Skeletal muscle cell (primary cell): ENCODE measurements at places on chromosomes 6 and 20.

DNA sequence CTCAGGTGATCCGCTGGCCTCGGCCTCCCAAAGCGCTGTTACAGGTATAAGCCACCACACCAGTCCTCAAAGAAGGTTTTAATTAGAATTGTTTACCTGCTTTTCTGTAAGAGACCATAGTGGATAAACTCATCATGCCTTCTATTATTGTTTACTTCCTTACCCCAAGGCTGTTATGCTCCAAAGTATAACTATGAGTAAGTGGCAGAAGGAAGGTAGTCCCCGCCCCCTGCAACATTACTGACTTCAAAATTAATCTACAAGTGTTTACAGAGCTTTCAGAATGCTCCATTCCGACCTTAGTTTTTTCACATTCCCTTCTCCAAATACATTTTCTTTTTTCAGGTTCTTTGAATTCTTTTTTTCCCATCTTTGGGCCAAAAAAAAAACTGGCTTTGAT is 480.5 kb upstream of the NOX3 start:
- no peak for DNase-seq

DNA sequence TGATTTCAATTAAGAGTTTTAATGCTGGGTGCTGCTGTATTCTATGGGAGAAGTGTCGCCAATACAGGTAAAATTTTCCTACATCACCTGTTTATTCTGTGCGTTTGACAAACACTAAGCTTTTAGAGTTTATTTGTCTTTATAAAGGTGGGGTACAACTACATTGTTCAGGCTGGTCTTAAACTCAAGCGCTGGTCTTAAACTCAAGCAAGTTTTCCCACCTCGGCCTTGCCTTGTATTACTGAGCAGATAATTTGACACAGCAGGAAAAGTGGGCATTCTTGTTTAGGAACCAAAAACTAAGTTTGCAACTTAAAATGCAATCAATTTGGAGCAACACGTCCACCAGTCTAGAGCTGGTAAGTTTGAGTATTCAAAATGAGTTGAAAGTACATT is 112.9 kb upstream of the BTN3A2 start:
- DNase-seq = no peak

DNA sequence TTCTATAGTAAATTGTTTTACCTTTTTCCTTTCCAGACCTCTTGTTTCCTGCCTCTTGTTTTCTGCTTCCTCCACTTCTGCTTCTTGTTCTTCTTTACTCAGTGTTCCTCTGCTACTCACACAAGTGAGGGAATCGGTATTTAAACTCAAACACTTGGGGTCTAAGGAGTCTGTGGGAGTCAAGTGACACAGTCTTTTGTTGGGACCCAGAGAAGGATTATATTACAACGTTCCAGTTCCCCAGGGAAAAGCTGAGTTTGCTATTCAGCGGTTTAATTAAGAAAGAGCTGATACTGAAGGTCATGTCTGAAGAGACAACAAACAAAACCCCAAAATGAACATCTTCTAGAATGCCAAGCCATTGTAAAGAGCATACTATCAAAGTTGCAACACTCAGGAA is 107.8 kb upstream of the CITED2 start:
- no peak for DNase-seq

- no peak for DNase-seq
These were observed 100.1 kb downstream of the ASXL1 start for GRCh38 chr20:32458061-32458836.

DNA sequence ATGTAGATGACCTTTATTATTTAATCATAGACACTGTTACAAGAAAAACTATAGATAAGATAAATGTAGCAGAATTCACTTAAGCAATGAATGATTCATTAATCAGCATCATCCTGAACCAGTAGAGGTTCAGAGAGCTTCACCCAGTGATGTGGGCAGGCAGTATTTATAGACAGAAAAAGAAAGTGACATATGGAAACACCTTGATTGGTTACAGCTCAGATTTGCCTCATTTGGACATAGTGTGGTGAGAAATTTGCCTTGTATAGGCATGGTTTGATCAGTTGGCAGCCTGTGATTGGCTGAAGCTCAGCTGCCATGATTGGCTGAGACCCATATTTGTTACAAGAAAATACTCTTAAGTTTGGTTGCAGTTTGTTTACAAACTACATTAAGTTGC is 4.6 kb downstream of the C6orf58 start:
- no peak for DNase-seq

- DNase-seq = no peak
These were observed 6.0 kb downstream of the RGS17 start for GRCh38 chr6:153125032-153125431.

GRCh38 chr6:75113446-75113845 is 92.4 kb downstream of the COL12A1 start:
- DNase-seq = no peak

DNA sequence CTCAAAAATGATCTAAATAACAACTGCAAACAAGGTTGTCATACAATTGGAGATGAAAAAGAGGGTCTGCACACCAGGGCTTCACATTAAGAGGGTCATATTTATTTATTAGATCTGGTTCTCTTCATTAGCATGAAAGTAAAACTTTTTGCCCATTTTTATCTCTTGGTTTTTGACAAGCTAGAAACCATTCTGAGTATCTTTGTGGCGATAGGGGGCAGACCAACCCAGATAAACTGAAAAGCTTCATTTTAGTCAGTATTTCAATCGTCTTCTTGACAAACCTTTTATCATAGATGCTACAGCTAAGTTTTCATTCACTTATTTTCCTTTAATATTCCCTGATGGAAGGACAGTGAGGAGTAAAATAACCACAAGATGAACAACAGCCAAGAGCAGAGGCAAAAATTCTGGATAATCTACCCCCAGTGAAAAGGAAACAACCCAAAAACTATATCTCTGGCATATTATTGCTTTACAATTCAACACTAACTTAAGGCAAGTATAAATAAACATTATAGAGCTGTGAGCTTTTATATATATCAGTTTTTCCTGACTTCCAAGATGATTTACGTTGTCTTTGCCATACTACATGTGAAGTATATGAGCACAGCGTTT is 45.2 kb downstream of the THEMIS start:
- DNase-seq = no peak

DNA sequence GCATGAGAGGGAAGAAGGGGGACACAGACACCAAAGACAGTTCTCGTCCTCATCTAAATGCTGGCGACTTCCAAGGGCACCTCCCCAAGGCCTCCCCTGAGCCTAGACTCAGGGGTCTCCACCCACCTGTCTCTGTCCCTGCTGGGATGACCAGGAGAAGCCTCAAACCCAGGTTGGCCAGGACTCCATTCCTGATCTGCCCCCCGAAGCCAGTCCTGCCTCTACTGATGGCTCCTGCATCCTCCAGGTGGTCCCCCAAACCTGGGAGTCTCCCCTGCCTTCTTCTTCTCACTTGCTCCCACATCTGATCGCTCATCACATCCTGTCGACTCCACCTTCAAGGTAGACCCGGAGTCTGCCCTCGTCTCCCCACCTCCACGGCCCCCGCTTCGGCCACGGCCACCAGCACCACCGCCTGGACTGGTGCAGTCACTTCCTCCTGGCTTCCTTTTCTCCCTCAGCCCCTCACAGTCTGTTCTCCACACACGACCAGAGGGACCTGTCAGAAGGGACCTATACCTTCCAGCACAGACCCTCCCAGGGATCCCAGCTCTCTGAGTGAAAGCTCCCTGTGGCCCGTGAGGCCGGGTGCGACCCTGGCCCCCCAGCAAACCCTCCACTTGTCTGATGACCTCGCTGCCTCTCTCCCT is 92.1 kb downstream of the CEBPB start:
- DNase-seq = no peak

GRCh38 chr6:152952866-152953509 is 29.9 kb downstream of the FBXO5 start:
- no peak for DNase-seq

GRCh38 chr6:25882051-25882496 is 8.0 kb upstream of the SLC17A3 start:
- no peak for DNase-seq

- no peak for DNase-seq
These were observed 40.2 kb downstream of the CCN2 start for GRCh38 chr6:131910956-131911355.

- no peak for DNase-seq
These were observed 90.4 kb downstream of the FARS2 start for GRCh38 chr6:5351552-5352210.

GRCh38 chr6:128057541-128057940 is 156.7 kb upstream of the THEMIS start:
- no peak for DNase-seq

- DNase-seq = no peak
These were observed 686.6 kb upstream of the GJE1 start for GRCh38 chr6:141445928-141446628.

DNA sequence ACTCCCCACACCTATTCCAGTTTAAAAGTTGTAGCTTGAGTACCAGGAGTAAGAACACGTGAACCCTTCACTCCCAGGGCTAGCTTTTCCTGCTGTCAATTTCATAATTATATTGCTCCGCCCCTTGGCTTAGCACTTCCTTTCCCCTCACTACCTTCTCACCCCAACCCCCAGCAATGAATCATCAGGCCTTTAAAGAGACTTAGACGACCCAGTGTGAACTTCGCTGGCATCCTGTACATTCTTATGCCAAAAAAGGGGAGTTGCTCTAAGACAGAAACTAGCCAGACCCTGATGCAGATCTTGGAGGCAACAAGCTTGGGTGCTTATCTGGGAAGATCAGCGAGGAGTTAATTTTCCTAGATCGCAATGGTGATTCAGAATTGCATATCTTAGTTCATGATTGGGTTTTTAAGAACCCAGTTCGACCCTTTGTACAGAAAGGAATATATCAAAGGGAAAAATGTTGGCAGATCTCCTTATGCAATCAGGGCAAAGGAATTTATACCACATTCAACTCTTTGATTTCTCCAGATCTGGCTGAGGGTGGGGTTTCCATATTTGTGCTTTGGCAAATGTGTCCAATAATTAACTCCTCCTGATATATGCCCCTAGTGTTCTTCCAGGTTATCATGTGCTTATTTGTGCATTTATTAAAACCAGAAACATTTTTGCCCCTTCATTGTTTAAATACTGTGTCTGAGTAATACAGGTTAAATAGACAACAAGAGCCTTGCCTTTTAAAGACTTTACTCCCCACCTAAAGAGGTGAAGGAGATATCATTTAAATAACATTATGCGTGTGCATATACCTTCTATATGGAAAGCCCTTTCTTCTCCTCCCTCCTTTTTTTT is 8.1 kb upstream of the ATXN1 start:
- no peak for DNase-seq

DNA sequence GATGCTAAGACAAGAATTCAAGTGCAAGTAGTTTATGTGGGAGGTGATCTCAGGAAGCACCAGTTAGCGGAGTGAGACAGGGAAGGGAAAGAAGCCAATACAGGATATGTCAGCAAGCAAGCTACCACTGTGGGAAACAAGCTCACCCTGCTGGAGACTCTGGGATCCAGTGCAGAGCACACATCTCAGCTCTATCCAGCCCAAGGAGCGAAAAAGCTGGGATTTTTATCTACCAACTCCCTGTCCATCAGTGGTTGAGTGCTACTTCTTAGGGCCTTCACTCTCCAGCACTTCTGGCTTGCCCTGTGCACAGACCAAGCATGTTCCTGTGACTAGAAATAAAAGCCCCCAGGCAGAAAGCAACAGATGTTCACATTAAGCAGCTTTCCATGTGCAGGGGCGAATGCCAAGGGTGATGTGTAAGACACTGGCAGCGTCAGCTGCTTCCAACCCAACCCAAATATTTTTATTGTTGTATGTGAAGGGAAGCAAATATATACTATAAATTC is 10.8 kb upstream of the RNF24 start:
- peak; percentile 76 for DNase-seq

DNA sequence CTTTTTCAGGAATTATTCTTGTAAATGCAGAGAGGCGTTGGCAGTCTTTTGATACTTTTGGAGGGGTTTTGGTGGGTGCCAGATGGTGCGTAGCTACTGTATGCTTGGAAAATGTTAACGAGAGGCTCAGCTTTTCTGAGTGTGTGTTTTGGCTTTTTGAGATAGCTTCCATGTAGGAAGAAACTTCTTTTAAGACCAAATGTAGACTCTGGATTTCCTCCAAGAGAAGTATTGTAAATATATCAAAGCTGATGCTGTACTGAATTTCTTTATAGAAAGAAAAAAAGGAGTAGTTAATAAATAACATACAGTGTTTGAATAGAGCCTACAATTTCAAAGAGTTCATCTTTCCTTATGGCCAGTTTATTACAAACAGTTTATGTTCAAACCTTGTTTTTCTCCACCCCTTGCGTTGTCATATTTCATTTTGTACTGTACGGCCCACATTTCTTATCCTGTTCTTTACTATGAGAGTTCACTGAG is 16.7 kb downstream of the TIAM2 start:
- DNase-seq = no peak
